SK-N-SH treated with all-trans-retinoic acid at 6 μM for 48 hours (cell line): ENCODE measurements at places on chromosomes 12 and 14.

DNA sequence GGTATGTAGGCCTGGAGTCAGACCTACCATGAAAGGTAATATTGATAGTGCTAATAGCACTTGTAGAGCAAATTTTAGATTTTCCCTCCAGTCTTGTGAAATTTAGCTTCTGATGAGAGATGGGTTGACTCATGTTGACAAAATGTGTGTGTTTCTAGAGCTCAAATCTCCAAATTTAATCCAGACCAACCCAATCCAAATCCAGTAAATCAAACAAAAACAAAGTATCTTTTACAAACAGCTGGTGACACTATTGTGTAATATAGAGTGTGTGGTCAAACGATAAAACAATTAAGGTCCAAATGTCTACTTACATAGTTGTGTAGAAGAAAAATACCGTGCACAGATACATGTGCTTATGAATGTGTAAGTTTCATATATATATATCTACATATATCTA is 63.4 kb upstream of the KITLG start:
- no peak for ATAC-seq

DNA sequence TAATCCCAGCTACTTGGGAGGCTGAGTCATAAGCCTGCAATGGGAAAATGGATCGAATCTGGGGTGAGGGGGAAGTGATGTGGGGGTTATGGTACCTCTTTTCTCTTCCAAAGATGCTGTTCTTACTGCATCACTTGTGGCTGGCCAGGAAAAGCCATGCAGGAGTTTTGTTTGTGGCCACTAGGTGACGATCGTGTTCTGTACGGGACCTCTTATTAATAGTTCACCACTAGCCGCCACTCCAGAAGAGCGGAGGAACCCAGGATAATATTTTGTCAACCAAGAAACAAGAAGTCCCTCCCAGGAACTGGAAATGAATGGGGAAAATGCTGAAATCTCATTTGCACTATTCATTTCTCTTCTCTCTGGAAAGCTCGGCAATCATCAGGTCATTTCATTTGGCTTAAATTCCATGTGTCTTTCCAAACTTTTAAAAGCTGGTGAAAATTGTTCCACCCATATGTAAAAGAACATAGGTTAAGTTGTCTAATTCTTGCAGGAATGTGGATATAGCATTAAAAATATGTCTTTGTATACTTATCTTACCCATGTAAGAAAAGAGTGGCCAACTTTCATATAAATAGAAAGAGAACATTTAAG is 8.9 kb downstream of the GPR65 start:
- ATAC-seq = peak; percentile 100

GRCh38 chr14:44113769-44114730 is 393.0 kb downstream of the FSCB start:
- ATAC-seq = no peak

DNA sequence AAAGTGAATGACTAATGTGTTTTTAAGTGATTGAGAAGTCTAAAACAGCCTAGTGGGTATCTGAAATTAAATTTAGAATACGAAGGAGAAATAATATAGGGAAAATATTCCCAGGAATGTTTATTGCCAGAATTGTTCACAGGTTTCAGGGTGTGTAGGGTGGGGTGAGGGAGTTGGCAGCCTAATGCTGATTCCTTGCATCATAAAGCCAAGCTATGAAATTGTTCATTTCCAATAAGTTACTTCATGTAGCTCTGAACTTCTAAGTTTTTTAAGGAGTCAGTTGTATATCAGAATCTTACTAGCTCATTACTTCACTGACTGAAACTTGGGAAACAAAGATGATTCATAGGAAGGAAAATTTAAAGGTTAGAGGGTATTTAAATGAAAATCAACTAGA is 56.4 kb downstream of the RAB35 start:
- ATAC-seq = no peak

GRCh38 chr14:75566321-75566720 is 12.1 kb upstream of the FLVCR2 start:
- no peak for ATAC-seq

- ATAC-seq = no peak
Measured at GRCh38 chr14:101839236-101839635, 77.7 kb downstream of the PPP2R5C start.
